Activated CD4-positive, alpha-beta T cell treated with anti-CD3 and anti-CD28 coated beads, Interleukin-2, amount 50 U/mL, for 24 hours (primary cell): ENCODE measurements at places on chromosomes 16 and 17.

GRCh38 chr16:84302111-84302954 is 7.7 kb downstream of the WFDC1 start:
- DNase-seq: no peak

DNA sequence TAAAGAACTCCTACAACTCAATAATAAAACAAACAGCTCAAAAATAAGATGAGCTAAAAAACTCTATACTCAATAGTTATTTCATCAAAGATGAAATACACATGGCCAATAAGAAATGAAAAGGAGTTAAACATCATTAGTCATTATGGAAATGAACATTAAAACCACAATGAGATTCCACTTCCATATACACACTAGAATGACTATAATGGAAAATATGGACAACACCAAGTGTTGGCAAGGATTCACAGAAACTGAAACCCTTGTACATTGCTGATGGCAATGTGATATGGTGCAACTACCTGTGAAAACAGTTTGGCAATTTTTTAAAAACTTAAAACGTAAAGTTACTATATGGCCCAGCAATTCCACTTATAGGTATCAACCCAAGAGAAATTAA is 91.4 kb downstream of the GRIN2A start:
- no peak for DNase-seq

GRCh38 chr16:47499700-47500264 is 38.7 kb downstream of the PHKB start:
- no peak for DNase-seq

GRCh38 chr17:44144966-44145739 is 3.4 kb downstream of the HROB start:
- no peak for DNase-seq

GRCh38 chr17:42779304-42779935 is 990 bp upstream of the WNK4 start:
- DNase-seq: no peak

DNA sequence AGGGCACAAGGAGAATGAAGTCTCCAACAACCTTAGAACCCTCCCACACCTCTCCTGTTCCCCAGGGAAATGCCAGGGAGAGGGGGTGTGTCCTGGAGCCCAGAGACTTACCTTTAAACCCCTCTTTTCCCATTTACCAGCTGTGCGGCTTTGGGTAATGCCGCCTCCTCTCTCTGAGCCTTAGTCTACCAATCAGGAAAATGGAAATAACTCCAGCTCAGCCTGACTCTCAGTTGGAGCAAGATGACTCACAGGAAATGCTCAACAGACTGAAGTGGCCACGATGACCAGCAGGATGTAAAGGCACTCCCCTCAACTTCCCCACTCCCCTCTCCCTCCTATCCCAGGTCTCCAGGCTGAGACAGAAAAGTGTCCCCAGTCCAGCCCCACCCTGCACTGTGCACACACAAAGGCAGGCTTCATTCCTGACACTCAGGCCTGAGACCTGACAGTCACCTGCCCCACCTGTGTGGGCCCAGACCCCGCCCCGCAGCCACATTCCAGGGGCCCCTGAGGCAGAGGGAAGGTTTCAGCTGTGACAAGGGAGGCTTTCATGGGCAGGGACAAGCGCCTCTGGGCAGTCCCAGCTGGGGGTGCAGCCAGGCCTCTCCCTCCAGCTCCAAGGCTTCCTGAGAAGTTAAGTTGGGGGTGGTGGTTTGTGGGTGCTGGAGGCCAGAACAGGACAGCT is 3.0 kb upstream of the KRT15 start:
- DNase-seq: no peak

GRCh38 chr17:39318636-39319035 is 82.8 kb downstream of the FBXL20 start:
- no peak for DNase-seq

DNA sequence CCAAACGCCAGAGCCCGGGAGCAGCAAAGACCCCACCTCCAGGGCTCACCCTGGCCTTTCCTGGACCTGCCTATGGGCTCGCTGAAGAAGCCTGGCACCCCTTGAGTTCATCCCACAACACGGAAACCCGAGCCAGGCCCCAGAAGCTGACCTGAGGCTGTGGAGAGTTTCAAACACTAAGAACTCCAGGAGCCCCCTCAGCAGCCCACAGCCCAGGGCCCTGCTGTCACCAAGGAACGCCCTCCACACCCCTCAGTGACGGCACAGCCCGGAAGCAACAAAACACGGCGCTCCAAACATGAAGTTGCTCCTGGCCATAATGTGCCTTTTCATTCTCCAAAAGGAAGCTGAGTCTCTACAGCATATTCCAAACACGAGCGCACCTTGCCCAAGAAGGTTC is 9.2 kb downstream of the SLC38A10 start:
- no peak for DNase-seq

GRCh38 chr17:74117999-74118421 is 85.5 kb upstream of the RPL38 start:
- DNase-seq: no peak

DNA sequence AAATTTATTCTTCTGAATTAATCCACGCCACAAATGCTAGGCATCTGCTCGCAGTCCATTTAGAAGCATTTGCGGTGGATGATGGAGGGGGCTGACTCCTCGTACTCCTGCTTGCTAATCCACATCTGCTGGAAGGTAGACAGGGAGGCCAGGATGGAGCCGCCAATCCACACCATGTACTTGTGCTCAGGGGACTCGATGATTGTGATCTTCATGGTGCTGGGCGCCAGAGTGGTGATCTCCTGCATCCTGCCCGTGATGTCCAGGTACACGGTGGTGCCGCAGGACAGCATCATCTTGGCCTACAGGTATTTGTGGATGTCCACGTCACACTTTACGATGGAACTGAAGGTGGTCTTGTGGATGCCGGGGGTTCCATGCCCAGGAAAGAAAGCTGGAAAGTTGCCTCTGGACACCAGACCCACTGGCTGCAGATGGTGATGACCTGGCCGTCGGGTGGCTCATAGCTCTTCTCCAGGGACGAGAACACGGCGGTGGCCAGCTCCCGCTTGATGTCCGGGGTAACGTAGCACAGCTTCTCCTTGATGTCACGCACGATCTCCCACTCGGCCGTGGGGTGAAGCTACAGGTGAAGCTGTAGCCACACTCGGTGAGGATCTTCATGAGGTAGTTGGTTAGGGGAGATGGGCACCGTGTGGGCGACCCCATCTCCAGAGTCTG is 7.5 kb upstream of the HEATR3 start:
- no peak for DNase-seq

GRCh38 chr17:41308251-41308917 is 725 bp downstream of the KRTAP16-1 start:
- peak; percentile 32 for DNase-seq

GRCh38 chr17:13003454-13003851 is 14.4 kb downstream of the ELAC2 start:
- DNase-seq: no peak

DNA sequence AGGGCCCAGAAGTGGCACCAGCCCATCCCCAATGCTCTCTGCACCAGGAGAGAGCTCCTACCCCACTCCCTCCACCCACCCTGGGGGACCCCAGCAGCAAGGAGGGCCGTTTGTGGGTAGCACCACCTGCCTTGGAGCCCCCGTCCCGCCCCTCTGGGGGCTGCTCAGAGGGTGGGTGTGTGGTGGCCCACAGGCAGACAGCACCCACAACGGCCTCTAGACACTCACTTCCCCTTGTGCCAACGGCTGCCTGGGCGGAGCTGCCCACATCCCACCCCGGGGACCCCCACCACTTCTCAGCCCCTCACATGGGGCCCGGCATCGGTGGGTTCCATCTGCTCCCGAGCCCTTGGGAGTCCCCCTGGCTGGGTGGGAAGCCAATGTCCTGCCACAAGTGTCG is 33.3 kb downstream of the BAHCC1 start:
- no peak for DNase-seq

- no peak for DNase-seq
Measured at GRCh38 chr17:72903522-72903921, 189.0 kb downstream of the SLC39A11 start.

- DNase-seq: no peak
Measured at GRCh38 chr16:27444015-27444414, 42.0 kb downstream of the IL21R start.

GRCh38 chr17:1612400-1612799 is 16.2 kb downstream of the SLC43A2 start:
- DNase-seq: no peak

GRCh38 chr16:11602321-11602720 is 15.6 kb upstream of the LITAF start:
- no peak for DNase-seq

- DNase-seq: no peak
Measured at GRCh38 chr16:88783391-88784073, 1.5 kb downstream of the PIEZO1 start.

GRCh38 chr16:49366669-49367068 is 6.9 kb upstream of the C16orf78 start:
- no peak for DNase-seq

- DNase-seq: no peak
Measured at GRCh38 chr17:64632606-64633005, 29.5 kb downstream of the SMURF2 start.

- DNase-seq: no peak
Measured at GRCh38 chr16:83806731-83807130, 1.0 kb upstream of the HSBP1 start.

DNA sequence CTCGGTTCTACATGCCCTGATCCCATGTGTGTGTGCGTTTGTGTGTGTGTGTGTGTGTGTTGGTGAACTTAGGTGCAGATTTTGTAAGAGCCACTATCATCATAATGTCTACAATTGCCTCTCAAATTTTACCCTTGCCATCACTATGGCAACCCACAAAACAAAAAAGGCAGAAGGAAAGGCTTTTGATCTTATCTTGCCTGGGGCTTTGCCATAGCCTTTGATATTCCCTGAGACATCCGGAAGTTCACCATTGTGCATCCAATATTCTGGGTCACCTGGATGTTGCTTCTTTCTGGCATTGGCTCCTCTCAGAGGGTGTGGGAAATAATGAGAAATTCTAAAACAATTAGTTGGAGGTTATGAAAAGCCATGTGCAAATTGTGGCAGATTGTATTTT is 114.7 kb downstream of the HAPSTR1 start:
- no peak for DNase-seq

DNA sequence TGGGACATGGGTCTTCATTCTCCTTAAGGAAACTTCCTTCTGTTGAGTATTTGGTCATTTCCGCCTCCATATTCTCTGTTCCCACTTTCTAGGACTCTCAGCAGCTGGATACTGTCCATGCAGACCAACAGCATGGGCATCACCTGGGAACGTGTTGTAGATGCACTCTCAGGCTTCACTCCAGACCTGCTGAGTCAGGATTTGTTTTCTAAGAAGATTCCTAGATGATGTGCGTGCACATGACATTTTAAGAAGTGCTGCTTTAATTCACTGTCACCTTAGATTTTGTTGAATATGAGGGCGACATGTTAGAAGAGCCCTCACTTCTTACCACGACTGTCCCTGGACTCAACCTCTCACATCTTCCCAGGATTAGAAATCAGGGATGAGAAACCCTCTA is 10.0 kb upstream of the SDK2 start:
- DNase-seq: no peak

GRCh38 chr16:1333149-1333812 is at the start of gene BAIAP3:
Gene BAIAP3 (plus strand): TSS chr16:1333645. CDS start chr16:1338550, 4,905 bp downstream.
- DNase-seq: no peak

GRCh38 chr17:3695129-3695722 is 729 bp downstream of the P2RX5 start:
- no peak for DNase-seq

DNA sequence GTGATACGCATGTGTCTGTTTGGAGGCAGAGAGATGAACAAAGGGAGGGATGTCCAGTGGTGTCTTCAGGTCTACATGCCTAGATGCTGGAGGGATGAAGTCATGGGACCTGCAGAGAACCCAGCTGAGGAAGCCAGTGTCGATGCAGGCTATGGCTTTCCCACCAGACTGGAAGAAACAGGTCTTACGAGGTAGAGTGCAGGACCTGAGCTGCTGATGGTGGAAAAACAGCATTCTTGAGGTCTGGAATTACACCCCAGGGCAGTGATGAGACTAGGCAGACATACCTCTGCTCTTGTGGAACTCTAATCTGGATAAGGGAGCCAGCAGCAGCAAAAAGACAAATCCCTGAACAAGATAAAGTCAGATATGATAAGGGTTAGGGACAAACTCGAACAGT is 37.4 kb downstream of the ARSG start:
- no peak for DNase-seq

- no peak for DNase-seq
Measured at GRCh38 chr17:79113699-79114457, 39.3 kb downstream of the ENGASE start.

DNA sequence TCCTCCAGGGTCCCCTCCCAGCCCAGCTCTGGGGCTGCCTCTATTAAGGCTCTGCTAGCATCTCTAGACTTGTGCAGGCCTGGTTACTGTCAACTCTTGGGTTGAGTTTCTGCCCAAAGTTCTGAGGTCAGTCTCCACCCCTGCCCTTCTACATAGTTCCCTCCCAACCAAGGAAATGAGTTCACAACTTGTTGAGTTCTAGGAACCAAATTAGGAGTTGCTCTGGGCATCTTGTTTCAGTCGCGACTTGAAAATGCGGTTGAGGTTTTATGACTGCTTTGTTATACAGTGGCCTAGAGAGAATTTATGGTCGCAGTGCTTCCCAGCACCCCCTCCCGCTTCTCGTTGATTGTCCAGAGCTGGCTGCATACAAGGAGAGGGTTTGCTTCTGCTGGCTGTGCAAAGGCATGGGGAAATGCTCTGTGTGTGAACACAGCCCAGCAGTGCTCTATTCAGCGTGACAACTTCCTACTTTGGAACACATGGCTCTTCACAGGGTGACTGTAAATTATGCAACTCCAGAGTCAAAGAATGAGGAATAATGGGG is 20.2 kb downstream of the GNAO1 start:
- no peak for DNase-seq

- no peak for DNase-seq
Measured at GRCh38 chr16:73546341-73546845, 498.5 kb upstream of the ZFHX3 start.

DNA sequence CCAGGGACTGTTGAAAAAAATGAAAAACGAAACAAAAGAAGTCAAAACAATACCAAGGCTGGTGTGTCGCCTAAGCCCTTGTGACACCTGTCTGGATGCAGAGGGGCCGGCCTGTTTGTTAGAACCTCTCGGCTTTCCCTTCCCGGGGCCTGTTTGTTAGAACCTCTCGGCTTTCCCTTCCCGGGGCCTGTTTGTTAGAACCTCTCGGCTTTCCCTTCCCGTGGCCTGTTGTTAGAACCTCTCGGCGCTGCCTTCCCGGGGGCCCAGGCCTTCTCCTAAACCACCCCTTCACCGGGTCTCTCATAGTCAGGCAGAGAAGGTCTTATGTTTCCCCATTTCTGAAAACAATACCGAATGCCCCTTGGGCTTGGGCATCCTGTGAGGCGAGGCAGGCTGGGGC is 180.0 kb downstream of the BANP start:
- no peak for DNase-seq

- DNase-seq: no peak
Measured at GRCh38 chr17:78803186-78803845, 21.2 kb upstream of the CYTH1 start.

GRCh38 chr17:39769974-39770587 is 32.3 kb downstream of the GRB7 start:
- DNase-seq: no peak
